NCI-H1092 (cell line): ENCODE measurements at places on chromosomes 16 and 17.

GRCh38 chr16:1299012-1299867, 10.2 kb upstream of the UBE2I start:
- no peak for DNase-seq

- DNase-seq: no peak
Measured at GRCh38 chr17:49848019-49848473, at the start of gene TAC4. TSS of gene TAC4 (minus strand) at chr17:49848069. CDS start at chr17:49848017, 52 bp downstream.

- DNase-seq: no peak
Measured at GRCh38 chr17:16511593-16511992, 19.6 kb upstream of the LRRC75A start.

- no peak for DNase-seq
Measured at GRCh38 chr17:75652934-75653549, 13.9 kb downstream of the RECQL5 start.

DNA sequence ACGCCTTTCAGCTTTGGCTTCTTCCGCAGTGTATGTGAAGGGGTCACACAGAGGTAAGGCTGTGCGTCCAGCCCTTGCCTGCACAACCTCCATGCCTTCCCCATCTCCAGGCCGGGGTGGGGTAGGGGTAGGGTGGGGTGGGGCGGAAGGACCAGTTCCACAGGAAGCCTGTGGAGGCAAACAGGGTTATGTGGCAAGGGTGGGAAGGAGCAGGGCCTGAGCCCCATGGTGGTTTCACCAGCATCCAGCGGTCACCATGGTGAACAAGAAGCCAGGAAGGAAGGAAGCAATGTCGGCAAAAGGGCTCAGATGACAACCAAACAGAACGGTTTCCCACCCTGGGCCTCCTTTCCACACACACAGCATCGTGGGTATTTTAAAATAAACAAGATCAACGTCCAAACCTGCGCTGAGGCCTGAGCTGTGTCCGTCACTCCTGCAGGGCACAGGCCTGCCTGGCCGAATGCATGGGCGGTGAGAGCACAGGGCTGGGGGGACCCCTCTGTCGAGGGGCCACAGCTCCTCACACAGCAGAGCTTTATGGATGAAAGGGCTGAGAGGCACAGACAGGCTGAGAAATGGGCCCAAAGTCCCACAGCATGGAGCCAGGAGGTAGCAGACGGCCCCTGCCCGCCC, 80.5 kb downstream of the ZNF778 start:
- no peak for DNase-seq

DNA sequence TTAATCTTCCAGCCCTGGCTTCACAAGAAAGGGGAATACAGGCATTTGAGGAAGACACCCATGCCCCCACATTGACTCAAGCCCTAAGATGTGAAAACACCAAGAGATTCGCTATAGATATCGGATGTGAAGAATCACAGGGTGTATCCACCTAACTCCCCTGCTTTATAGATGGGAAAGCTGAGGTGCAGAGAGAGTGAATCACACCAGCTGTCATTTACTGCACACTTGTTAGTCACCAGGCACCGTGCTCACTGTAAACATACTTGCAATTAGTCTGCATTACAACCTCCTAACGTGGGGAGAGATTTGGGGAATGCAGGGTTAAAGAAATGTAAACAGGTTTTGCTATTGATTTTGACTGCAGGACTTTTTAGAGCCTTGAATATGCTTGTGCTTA, 325.5 kb downstream of the C16orf95 start:
- DNase-seq: no peak

GRCh38 chr17:61451538-61452300, 503 bp upstream of the TBX4 start:
- no peak for DNase-seq

- DNase-seq: no peak
Measured at GRCh38 chr17:58331815-58332777, 3.5 kb upstream of the TSPOAP1 start.

DNA sequence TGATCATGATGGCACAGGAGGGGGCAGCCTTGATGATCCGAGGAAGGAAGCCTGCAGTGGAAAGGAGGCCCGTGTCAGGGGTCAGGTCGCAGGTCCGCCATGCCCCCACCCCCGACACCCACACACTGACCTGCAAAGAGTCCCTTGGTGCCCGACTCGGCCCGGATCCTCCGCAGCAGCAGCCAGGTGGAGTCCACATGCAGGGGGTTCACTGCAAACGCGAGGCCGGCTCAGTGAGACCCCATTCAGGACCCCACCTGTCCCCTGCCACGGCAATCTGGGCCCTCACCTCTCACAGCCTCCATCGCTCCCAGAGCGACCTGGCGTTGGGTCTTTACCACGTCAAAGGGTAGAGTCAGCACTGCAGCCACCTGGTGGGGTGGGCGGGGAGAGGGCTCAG, 4.6 kb downstream of the SLC25A39 start:
- DNase-seq: no peak

DNA sequence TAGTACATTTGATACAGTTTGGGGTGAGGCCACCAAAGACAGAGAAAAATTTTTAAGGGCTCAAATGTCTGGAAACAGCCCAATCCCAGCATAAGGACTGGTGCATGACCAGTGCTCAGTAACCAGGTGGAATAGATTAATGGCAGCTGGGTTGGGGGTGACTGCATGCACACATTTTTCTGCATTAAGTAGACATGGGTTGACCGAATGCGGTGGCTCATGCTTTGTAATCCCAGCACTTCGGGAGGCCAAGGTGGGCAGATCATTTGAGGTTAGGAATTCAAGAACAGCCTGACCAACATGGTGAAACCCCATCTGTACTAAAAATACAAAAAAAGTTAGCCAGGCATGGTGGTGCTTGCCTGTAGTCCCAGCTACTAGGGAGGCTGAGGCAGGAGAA, 121.1 kb upstream of the HSBP1 start:
- DNase-seq: no peak

- no peak for DNase-seq
Measured at GRCh38 chr16:28826141-28826540, 3.3 kb downstream of the ATXN2L start.

- DNase-seq: no peak
Measured at GRCh38 chr17:29341726-29342125, 47.8 kb upstream of the NUFIP2 start.

GRCh38 chr17:16880121-16880842, 91.6 kb downstream of the TNFRSF13B start:
- DNase-seq: no peak
